ENCODE measurements at places on chromosomes 4 and X. TPM values are rescaled to one million over a fixed set of nuclear protein-coding genes. Genes with fewer than 3 reads are reported as not detected.

DNA sequence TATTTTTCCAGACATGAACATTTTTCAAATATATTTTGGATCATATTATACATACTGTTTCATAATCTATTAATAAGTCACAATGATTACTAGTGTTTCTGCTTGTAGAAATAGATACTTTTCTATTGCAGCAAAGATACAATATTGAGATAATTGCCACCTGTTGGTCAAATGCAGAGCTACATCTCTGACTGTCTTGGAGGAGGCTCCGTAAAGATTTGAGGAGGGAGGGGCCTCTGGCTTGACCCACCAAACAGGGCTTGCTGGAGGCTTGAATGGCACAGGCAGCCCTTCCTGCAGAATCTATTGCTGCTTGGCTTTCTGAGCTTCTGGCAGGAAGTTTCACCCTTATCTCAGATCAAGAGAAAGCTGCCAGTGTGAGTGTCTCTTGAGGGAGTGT lies 99.3 kb upstream of the ARMCX2 start:
- H3K4me3 ChIP-seq = no peak overlapping the region
- DNase-seq = no peak
- no peaks in the 10 kb centered on the region for H3K27me3 ChIP-seq

GRCh38 chr4:63315651-63316050 lies 1093.6 kb downstream of the TECRL start:
- H3K4me3 ChIP-seq = no peak overlapping the region
- no peak for DNase-seq
- H3K4me1 ChIP-seq = no peaks in the 10 kb centered on the region
- H3K27ac ChIP-seq = no peak overlapping the region
- H3K36me3 ChIP-seq = no peaks in the 10 kb centered on the region

GPC3 gene
- 0.41 TPM for polyA plus RNA-seq

DNA sequence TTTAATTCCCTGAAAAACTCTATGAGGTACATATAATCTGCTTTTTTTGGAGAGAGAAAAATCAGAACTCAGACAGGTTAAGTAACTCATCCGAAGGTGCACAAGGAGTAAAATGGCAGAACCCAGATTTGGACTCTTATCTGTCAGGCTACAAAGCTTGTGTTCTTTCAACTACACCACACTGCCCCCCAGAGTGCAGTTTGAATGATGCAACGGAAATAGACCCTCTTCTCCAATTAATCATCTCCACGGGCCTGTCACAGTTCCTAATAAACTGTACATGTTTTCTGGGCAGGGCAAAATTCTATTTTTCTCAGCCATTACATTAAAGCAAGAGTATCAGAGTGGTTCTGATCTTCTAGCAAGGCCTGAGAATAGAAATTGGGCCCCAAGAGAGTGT lies 35.3 kb upstream of the DCX start:
- no peaks in the 10 kb centered on the region for H3K4me1 ChIP-seq
- DNase-seq = no peak

- H3K4me1 ChIP-seq = peaks cover 22% of the 10 kb centered on the region
- H3K4me3 ChIP-seq = peak overlapping the region; percentile 26
- H3K27me3 ChIP-seq = no peaks in the 10 kb centered on the region
- peak; percentile 92 for DNase-seq
Measured at GRCh38 chrX:130082244-130083106, 27.8 kb downstream of the ELF4 start.

VCX3B gene
- 0.08 TPM for polyA plus RNA-seq

GRCh38 chr4:3389233-3390215 lies 52.2 kb upstream of the HGFAC start:
- peak overlapping the region; percentile 81 for H3K27ac ChIP-seq
- H3K4me3 ChIP-seq = no peak overlapping the region
- H3K27me3 ChIP-seq = no peaks in the 10 kb centered on the region
- DNase-seq = peak; percentile 74

ELOVL6 gene
- 0.72 TPM for polyA plus RNA-seq

- H3K36me3 ChIP-seq = no peaks in the 10 kb centered on the region
- H3K4me1 ChIP-seq = no peaks in the 10 kb centered on the region
- DNase-seq = no peak
- H3K27ac ChIP-seq = peak overlapping the region; percentile 62
Measured at GRCh38 chr4:142416711-142417275, 429.3 kb downstream of the INPP4B start.

SGCB gene
- 4.3 TPM for polyA plus RNA-seq

DNA sequence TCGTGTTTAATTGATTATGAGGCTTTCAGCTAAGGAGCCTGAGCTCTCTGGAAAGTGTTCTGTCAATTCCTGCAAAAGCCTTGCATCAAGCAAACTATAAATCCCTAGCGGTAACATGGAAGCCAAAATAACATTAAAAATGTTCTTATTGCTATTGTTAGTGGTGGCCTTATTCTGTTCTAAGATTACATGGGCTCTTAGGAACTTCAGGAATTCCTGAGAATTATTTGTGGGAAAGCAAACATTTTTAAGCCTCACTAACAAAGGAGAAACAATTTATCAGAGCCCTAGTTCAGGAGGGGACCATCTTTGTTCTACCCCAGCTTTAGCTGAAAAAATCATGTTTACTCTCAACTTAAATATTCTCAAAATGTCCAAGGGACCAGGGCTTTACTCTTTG lies 119.6 kb downstream of the PAPSS1 start:
- H3K27me3 ChIP-seq = no peaks in the 10 kb centered on the region
- no peak for DNase-seq
- no peaks in the 10 kb centered on the region for H3K4me1 ChIP-seq
- no peak overlapping the region for H3K4me3 ChIP-seq
- H3K36me3 ChIP-seq = no peaks in the 10 kb centered on the region

CDKL2 gene
- 0.03 TPM for polyA plus RNA-seq

S100G gene
- polyA plus RNA-seq = not detected

DNA sequence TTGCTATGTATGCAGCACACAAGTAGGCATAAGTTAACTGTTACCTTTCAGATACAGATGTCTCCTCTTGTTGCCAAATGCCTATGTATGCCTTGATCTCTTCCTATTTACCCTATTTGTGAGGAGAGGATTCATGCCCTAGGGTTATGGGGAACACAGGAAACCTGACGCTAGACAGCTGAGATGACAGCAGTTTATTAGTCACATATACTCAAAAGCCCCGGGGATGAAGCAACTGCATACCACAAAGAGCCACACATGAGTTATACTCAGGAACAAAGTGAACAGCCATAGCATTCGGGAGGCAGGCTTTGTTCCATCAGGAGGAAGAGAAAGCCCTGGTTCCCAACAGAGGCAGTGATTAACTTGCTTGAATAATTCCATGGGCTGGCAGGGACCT lies 1011.7 kb upstream of the PCDH7 start:
- H3K27ac ChIP-seq = no peak overlapping the region
- DNase-seq = no peak
- H3K4me3 ChIP-seq = no peak overlapping the region
- H3K27me3 ChIP-seq = no peaks in the 10 kb centered on the region

GRCh38 chr4:140800666-140801065 lies 44.5 kb upstream of the TBC1D9 start:
- H3K27ac ChIP-seq = no peak overlapping the region
- H3K27me3 ChIP-seq = no peaks in the 10 kb centered on the region
- no peaks in the 10 kb centered on the region for H3K36me3 ChIP-seq
- H3K4me1 ChIP-seq = peaks cover 34% of the 10 kb centered on the region
- DNase-seq = no peak
- H3K4me3 ChIP-seq = no peak overlapping the region

RGN gene
- polyA plus RNA-seq = 1.3 TPM

DNA sequence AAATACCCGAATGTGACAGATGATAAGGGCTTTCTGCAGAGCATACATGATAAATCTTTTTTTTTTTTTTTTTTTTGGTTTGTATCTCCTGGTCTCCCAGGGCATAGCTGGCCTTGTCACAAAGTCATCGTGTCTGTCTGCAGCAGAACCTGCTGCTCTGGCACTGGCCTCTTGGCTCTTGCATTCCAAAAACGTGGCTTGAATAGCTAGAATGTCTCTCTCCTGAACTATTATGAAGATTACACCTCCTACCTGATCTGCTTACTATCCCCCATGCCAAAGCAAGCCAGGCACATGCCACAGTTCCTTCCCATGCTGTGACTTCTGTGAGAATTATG lies 50.4 kb upstream of the SCRG1 start:
- no peak overlapping the region for H3K4me3 ChIP-seq
- no peaks in the 10 kb centered on the region for H3K36me3 ChIP-seq
- H3K4me1 ChIP-seq = no peaks in the 10 kb centered on the region

UBL4A gene
- polyA plus RNA-seq = 13.4 TPM

GRCh38 chrX:80016182-80016581 lies 1.6 kb downstream of the TBX22 start:
- no peaks in the 10 kb centered on the region for H3K27me3 ChIP-seq
- H3K4me3 ChIP-seq = no peak overlapping the region
- no peaks in the 10 kb centered on the region for H3K4me1 ChIP-seq
- no peak overlapping the region for H3K27ac ChIP-seq
- no peaks in the 10 kb centered on the region for H3K36me3 ChIP-seq
- DNase-seq = no peak

DNA sequence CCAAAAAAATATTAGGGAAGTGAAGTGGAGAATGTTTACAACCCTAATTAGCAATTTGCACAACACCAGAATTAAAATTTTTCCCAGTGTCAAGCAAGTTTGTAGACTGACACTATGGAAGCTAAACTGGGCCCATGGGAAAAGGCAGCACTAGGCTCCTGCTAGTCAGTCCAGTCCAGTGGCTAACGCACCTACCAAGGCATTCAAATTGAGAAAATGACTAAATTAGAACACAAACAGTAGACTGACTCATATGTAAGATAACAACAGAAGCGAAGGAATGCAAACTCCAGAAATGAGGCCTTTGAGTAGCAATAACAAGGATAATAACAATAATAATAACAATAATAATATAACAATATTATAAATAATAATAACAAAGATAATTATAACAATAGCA lies 90.7 kb downstream of the GRIA3 start:
- H3K27ac ChIP-seq = no peak overlapping the region
- no peaks in the 10 kb centered on the region for H3K36me3 ChIP-seq
- H3K4me3 ChIP-seq = no peak overlapping the region

JAKMIP1 gene
- polyA plus RNA-seq = 0.37 TPM

MAGEC3 gene
- 0.32 TPM for polyA plus RNA-seq

DNA sequence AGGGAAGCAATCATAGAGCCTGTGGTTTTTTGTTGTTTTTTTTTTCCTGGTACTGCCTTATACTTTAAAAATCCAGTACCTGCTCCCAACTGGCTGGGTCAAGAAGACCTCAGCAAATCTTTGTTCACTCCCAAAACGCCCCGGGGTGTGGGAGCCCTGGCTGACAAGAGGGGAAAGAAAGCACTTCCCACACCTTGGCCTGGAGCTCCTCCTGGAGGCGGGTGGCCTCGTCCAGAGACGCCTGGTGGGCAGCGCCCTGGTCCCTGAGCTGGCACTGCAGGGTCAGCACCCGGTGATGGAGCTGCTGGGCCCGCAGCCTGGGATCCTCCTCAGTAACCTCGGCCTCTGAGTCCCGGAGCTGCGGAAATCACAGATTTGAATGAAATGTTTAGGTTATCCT lies 38.2 kb downstream of the C4orf50 start:
- no peak for DNase-seq
- no peaks in the 10 kb centered on the region for H3K36me3 ChIP-seq
- no peak overlapping the region for H3K27ac ChIP-seq

GRCh38 chr4:73103799-73104503 lies 34.4 kb upstream of the COX18 start:
- no peak overlapping the region for H3K27ac ChIP-seq
- H3K4me3 ChIP-seq = no peak overlapping the region
- DNase-seq = no peak
- H3K36me3 ChIP-seq = peaks cover 36% of the 10 kb centered on the region
- no peaks in the 10 kb centered on the region for H3K27me3 ChIP-seq
- no peaks in the 10 kb centered on the region for H3K4me1 ChIP-seq

- no peaks in the 10 kb centered on the region for H3K27me3 ChIP-seq
- peaks cover 35% of the 10 kb centered on the region for H3K4me1 ChIP-seq
Measured at GRCh38 chr4:26372525-26373172, 51.8 kb downstream of the RBPJ start.

GRCh38 chrX:138886769-138887168 lies 175.3 kb upstream of the FGF13 start:
- no peaks in the 10 kb centered on the region for H3K4me1 ChIP-seq
- H3K27me3 ChIP-seq = no peaks in the 10 kb centered on the region
- no peak for DNase-seq
- no peaks in the 10 kb centered on the region for H3K36me3 ChIP-seq
- H3K4me3 ChIP-seq = no peak overlapping the region

DNA sequence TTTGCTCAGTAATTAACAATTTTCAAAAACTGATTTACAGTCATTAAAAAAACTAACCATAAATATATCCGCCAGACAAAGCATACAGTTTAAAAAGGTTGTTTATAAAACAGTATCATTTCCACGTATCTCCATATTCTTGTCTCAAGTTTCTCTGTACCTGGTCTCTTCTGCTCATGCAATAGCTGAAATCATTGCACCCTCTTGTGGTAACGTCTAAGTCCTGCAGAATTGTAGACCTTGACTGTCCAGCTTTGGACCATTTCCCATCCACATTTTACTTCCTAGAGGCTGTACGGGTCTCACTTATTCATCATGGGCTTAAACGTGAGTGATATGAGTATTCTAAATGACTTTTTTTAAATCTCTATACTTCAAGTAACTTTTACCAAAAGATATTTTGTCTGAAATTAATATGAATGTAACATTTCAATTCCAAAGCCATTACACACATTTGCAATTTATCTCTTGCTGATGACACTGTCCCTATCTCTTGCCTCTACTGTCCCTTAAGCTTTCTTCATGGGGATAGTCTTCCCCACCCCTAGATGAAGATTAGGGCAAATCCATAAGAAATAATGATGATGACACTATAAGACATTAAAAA lies 118.5 kb downstream of the BTC start:
- H3K4me1 ChIP-seq = no peaks in the 10 kb centered on the region
- DNase-seq = no peak
- H3K36me3 ChIP-seq = no peaks in the 10 kb centered on the region
- H3K27ac ChIP-seq = no peak overlapping the region
- no peaks in the 10 kb centered on the region for H3K27me3 ChIP-seq

GRCh38 chr4:173301518-173302201 lies 32.5 kb downstream of the HMGB2 start:
- DNase-seq = no peak
- peaks cover 12% of the 10 kb centered on the region for H3K36me3 ChIP-seq
- H3K4me1 ChIP-seq = no peaks in the 10 kb centered on the region
- H3K27ac ChIP-seq = no peak overlapping the region
- H3K4me3 ChIP-seq = no peak overlapping the region

DNA sequence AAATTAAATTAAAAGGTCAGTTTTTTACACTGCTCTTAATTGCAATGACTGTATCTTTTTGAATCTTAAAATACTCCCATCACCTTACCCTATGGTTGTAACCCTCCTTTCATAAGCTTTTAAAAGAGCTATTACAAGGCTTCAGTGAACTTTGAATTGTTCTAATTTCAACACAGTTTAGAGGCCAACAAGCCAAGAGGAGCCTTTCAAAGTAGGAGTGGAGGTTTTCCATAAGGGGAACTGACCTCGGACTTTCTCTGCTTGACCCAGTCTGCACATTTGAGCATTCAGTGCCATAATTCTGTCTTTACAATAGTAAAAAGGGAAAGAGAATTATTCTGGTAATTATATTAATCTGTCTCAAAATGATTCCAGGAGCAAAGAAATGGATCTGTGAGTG lies 98.9 kb downstream of the PARM1 start:
- no peak for DNase-seq
- peaks cover 9% of the 10 kb centered on the region for H3K4me1 ChIP-seq
- no peaks in the 10 kb centered on the region for H3K36me3 ChIP-seq
- H3K27ac ChIP-seq = no peak overlapping the region
- no peaks in the 10 kb centered on the region for H3K27me3 ChIP-seq

All from spleen (tissue), 13 donors.